Neuronal stem cell (in vitro differentiated cells): ENCODE measurements at places on chromosomes 7 and 10.

GRCh38 chr10:112973046-112973445 is 23.0 kb downstream of the TCF7L2 start:
- no peak for DNase-seq

DNA sequence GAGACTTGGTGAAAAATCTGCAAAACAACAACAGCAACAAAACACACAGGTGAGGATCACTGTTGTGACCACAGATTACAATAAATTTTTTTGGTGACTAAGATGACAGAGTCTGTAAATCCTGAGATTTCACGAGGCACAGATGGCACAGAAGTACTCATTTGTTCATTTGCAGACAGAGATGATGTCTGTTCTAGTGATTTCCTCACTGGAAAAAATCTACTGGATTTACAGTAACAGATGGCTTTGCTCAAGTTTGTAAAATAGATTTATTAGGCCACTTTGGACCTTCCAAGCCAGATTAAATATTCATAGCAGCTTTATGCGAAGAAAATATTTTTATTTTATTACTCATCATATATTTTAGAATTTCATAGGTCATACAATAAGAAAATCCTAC is 113.5 kb upstream of the IL6 start:
- no peak for DNase-seq

GRCh38 chr7:30027065-30027456 is 559 bp upstream of the FKBP14 start:
- no peak for DNase-seq

DNA sequence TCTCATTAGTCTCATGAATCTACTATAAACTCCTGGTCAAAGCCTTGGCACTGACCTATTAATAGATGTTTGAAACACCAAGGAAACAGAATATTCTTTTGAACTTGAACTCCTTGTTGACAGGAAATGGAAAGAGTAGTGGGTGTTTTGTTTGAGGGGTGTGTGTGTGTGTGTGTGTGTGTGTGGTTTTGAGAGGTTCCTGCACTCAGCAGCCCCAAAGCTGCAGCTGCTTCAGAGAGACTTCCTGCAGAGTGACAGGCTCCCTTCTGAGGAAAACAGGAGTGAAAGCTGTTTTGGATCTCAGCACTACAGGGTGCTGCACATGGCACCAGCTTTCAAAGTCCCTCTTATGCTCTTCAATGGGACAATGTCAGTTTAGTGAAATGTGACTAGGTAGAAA is 546.5 kb upstream of the STEAP1 start:
- no peak for DNase-seq

DNA sequence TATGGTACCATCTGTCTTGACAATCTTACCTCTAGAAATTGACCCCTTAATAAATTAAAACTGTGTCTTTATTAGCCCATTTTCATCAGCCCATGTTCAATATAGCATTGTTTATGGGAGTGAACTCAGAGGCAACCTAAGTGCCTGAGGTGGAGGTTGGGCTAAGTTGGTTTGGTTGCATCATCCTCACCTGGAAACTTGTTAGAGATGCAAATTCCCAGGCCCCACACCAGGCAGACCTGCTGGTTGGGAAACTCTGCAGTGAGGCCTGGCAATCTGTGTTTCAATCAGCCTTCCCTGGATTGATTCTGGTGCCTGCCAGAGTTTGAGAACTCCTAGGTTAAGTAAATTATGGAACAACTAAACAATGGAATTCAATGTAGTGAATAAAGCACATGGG is 9.4 kb upstream of the FAM170B start:
- DNase-seq = no peak

DNA sequence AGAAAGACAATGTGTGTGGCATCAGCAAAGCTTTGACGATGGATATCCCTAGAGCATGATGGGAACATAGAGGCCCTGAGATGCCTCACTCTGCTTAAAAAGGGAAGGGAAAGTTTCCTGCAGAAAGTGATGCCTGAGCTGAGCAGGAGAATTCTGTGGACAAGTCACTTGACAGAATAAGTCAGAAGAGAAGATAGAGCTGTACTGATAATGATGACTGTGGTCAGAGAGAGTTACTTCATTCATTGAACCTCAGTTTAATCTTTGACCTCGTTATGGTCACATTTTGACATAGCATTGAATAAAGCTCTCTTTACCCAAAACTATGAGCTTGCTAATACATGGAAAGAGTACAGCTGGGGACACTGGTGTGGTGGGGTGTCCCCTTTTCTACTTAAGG is 7.6 kb downstream of the CUBN start:
- DNase-seq = no peak

GRCh38 chr10:43384252-43385221 is 13.1 kb downstream of the FXYD4 start:
- DNase-seq = no peak

DNA sequence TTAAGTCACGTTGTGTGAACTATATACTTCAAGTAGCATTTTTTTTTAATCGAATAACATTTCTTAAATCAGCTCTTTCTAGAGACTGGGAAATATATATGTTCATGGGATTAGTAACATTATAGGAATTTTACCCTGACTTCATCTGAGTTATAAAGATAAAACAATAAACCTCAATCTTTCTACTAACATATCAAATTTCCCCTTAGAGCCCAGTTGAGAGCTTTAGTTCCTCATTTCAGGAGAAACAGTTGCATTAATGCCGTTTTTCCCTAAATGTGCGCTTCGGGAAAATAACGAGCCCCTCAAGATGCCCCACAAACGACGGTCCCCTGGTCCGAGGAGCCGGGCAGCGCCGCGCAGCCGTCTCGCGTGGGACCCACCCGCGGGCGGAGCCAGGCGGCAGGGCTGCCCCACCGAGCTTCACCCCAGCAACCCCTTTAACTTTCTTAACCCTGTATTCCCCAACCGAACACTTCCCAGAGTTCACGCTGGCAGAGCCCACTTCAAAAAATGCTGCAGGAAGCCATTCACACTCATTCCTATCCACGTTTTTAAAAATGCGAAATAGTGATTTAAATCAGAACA is 152.5 kb upstream of the YAE1 start:
- DNase-seq = no peak

- DNase-seq = no peak
Measured at GRCh38 chr7:156566812-156567549, 73.6 kb upstream of the RNF32 start.

DNA sequence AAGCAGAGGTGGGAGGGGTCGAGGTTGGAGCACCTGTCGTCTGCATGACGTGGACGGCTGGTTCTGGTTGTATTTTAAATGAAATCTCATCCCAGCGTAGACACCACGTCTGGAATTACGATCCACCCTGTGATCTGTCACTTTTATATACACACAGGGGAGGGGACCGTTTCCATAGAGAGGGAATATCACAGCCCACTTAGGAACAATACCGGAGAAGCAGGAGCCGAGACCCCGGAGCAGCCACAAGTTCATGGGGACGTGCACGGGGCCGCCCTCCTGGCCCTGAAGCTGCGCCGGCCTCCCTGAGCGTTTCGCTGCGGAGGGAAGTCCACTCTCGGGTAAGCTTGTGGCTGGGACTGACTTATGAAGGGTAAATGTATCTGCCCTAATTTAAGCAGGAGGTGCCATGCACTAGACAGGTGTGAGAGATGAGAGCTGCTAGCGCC is at the start of gene UCN3:
TSS of gene UCN3 (plus strand) at position 77 of the 449 bp plus-strand sequence. CDS start 8,755 bp downstream, outside the sequence.
- DNase-seq = no peak

- DNase-seq = no peak
Measured at GRCh38 chr10:71621231-71622153, 98.1 kb downstream of the C10orf105 start.

DNA sequence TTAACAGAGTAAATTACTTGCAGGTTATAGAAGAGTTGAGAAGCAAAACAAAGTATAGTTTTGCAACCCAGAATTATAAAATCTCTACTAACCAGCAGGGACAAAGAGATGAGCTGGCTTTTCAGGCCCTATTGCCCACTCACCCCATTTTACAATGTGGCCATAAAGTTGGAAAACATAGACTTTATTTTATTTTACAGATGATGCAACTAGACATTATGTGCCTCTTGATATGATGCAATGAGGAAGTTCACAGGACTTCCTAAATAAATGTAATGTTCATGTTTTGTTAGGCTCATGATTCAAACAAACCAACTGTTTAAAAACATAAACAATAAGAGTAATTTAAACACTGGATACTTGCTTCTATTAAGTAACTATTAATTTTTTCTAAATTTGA is 141.1 kb upstream of the WNT16 start:
- no peak for DNase-seq

GRCh38 chr10:119133949-119134348 is 30.0 kb downstream of the DENND10 start:
- DNase-seq = no peak

GRCh38 chr10:23439961-23440889 is 1.4 kb downstream of the OTUD1 start:
- peak; percentile 18 for DNase-seq

DNA sequence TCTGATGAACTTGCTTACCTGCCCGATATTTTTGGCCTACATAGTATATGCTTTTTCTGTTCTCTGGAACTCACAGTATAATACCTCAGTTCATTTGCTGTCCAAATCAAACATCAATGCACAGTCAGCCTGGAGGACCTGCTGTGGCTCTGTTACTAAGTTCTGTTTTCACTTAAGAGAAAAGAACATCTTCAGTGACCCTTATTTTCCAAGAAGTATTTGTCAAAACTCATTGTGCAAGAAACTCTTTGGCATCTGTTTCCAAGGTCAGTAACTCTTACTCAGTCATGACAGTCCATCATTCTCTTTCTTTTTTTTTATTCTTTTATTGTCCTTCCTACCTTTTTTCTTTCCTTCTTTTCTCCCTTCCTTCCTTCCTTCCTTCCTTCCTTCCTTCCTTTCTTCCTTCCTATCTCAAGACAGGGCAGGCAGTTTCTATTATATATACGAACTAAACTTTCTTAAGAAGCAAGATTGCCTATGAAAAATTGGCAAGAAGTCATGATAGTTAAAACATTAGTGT is 37.8 kb upstream of the SEM1 start:
- no peak for DNase-seq

DNA sequence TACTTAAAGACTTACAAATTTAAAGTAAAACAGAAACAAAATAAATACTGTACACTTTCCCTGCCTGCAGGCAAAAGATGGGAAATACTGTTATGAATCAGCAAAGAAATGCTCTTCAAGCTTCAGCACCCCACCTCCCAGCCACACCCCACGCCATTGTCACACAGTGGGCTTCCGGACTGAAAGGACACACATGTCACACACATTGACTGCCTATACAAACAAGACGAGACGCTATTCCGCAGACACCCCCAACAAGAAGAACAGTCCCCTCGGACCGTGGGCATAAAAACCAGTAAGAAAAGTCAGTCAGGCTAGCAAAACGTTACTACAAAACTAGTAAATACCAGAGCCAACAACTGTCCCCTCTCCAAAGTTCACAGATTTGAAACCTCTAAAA is 22.2 kb upstream of the PARP12 start:
- DNase-seq = no peak

DNA sequence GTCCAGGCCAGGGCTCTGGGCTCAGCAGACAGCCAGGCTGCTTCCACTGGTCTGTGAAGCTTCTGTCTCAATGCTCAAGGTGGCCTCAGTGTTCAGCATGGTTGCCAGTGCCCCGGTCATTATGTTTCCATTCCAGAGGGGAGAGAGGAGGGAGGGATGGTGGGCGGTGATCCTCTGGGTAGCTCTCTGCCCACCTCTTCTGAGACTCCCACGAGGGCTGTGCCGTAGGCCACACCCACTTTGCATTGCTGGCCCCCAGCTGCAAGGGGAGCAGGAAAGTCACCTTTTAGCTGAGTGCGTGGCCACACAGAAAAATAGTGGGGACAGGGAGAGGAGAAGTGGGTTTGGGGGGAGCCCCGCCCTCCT is 42.5 kb downstream of the FOXK1 start:
- DNase-seq = no peak

GRCh38 chr10:129745186-129745750 is 218.8 kb downstream of the EBF3 start:
- DNase-seq = no peak

DNA sequence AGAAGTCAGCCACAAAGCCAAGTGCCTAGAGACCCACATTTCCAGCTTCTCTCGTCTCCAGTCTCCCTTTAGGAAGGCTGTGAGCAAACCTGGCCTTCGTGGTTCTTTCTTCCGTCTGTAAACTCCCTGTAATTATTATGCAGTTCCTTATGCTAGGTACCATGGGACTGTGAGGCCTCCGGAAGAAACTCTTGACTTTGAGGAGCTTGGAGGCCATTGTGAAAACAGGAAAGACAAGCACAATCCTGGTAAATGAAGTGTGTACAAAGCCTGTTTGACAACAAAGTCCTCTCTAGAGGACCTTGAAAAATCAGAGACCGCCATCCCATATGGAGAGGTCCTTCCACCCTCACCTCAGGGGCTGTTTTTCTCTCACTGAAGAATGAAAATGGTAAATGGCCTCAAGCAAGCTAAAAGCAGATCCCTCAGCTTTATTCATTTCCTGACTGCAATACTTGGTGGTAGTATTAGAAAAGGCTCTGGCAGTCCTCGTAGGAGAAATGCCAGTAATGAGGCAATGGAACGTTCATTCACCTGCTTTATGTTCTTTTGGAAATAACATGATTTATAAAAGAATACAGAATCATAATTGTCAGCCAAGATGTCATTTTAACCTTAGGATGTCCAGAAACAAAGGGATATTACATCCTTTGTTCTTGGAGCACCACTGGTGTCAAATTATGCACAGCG is 926.4 kb downstream of the LRMDA start:
- DNase-seq = no peak

DNA sequence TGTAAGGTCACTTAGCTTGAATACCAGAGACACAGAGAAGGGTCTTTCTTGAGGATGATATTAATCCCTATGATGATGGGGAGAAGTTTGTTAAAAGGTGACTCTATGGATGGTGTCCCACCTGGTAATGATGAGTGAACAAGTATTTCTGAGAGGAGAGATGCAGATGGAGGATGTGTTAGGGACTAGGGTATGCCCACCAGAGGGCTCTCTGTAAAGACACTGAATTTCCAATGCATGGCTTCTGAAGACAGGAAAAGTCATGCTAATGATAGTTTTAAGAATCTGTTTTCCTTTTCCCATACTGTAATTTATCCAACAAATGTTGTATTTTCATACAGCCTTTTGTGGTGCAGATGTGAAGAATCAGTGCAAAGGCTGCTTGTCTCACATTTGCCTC is 1250.9 kb upstream of the CELF2 start:
- DNase-seq = no peak

DNA sequence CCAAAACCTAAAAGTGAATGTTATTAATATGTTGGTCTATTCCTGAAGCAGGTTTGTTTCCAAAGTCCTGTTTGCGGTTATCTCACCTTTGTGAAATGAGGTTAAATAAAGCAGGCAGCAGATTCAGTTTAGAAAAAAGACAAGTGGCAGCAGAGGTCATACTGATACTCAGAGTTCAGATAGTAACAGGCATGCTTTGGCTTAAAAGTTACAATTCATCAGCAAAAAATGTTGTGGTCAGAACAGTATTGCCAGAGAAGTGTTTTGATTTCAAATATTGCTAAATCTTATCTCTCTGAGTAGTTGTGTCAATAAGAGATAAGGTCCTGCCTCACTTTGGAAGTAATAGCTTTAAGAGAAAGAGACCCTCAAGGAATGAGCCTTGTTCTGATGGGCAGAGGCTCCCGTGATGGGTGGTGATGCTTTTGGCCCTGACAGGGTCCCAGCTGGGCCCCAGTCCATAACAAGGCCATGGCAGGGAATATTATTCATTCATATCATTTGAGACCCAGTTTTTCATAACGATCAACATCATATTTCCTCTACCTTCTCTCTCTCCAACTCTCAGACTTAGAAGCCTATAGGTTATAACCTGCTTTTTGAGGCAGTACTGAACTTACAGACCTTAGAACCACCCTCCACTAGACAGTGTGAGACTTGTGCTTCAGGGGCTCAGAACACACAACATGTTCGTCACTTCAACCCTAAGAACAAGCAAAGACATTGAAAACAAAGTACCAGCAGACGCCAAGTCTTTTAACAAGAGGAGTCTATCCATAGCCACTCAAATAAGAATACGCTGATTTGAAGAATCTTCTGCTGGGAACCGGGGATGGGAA is 58.5 kb upstream of the AHR start:
- no peak for DNase-seq
